Prostate gland (tissue), 2 donors: ENCODE measurements at places on chromosomes 12 and 14. TPM values are rescaled to one million over a fixed set of nuclear protein-coding genes. Genes with fewer than 3 reads are reported as not detected.

GRCh38 chr12:41663598-41664265 lies 475.6 kb downstream of the PDZRN4 start:
- no peaks in the 10 kb centered on the region for H3K36me3 ChIP-seq
- no peaks in the 10 kb centered on the region for H3K4me1 ChIP-seq
- H3K27me3 ChIP-seq = no peaks in the 10 kb centered on the region
- no peak for DNase-seq
- no peak overlapping the region for H3K4me3 ChIP-seq

GRCh38 chr14:37862263-37862662 lies 266.8 kb downstream of the TTC6 start:
- no peak overlapping the region for H3K4me3 ChIP-seq
- DNase-seq = no peak
- H3K4me1 ChIP-seq = peaks cover 4% of the 10 kb centered on the region
- no peak overlapping the region for H3K27ac ChIP-seq
- H3K36me3 ChIP-seq = no peaks in the 10 kb centered on the region

DNA sequence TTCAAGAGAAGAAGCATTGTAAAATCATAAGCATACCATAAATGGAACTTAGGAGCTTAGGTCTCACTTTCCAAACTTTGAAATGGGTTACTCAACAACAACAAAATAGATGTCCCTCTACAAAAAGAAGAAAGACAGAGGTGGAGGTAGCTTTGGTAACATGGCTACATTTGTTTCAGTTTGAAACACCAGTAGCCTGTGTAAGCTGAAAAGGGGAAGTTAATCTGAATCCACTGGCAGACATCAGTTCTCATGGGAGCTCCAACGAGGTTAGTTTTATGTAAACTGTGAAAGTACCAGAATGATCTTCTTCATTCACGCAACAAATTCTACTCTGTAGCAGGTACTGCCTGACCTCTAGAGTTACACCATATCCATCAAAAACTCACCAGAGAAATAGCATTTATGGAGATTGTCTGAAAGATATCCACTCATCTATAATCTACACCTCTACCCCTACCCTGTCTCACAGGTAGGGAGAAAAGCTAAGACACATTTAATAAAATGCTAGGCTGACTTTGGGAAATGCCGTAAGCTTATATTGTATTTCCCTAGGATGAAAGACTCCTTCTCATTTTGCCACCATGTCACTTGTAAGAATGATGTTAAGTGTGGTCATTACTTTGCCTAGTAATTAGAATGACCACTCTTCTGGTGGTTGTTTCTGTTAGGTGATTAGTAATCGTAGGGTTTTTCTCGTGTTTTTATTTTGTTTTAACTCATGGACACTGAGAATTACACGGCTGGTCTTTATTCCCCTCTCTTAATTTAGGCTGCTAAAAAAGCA lies 224.1 kb downstream of the ASCL1 start:
- H3K4me3 ChIP-seq = no peak overlapping the region
- no peaks in the 10 kb centered on the region for H3K4me1 ChIP-seq
- no peak overlapping the region for H3K27ac ChIP-seq
- H3K27me3 ChIP-seq = no peaks in the 10 kb centered on the region

DNA sequence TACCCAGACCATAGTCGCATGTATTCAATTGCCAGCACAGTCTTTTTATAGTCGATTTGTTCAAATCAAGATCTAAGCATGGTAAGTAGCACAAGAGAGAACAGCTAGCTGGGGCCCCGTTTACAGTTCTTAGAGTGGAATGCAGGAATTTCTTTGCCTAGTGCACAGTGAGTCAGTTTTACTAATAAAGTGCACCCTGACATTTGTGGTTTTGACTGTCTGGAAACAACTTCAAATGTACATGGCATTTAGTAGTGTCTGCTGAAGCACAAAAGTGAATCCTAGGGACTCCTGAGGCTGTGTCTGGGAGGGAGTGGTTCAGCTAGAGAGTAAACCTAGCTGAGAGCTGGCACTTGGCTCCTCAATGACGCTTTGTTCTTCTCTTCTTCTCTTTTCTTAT lies 64.9 kb downstream of the TMX1 start:
- H3K4me3 ChIP-seq = no peak overlapping the region
- DNase-seq = no peak
- no peaks in the 10 kb centered on the region for H3K4me1 ChIP-seq
- no peaks in the 10 kb centered on the region for H3K36me3 ChIP-seq
- peak overlapping the region; percentile 20 for H3K27ac ChIP-seq
- no peaks in the 10 kb centered on the region for H3K27me3 ChIP-seq

DNA sequence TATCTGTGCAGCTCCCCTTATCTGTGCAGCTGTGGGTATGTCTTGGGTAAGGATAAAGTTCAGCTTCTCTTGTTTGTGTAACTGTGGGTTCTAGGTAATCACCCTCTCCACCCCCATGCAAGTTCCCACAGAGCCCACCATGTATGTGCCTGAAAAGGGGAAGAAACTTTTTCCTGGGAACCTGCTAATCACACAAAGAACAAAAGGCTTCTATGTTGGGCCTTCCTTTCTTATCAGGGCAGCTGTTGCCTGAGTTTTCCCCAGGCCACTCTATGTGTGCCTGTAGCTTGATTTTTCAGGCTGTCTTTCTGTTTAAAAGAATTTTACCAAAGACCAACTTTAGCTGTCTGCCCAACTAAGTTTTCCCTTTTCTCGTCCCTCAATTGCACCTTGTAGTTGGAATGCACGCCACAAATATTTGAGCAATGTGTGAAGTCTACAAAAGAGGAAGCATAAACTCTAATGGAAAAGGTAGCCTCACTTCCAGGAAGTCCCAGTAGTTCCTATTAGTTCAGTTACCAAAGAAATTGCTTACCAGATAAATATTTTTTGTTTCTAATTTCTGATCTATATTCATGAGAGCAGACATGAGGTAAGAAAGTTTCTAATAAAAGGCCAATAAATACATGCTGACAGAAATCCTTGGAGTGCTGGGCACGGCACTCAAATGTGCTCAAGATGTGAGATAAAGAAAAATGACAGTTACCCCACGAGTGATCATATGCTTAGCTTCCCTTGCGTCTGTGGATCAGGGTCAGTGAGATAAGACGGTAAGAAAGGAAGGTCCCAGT lies 2.7 kb upstream of the GALC start:
- no peak for DNase-seq
- H3K27me3 ChIP-seq = no peaks in the 10 kb centered on the region
- no peak overlapping the region for H3K4me3 ChIP-seq
- no peaks in the 10 kb centered on the region for H3K36me3 ChIP-seq

DNA sequence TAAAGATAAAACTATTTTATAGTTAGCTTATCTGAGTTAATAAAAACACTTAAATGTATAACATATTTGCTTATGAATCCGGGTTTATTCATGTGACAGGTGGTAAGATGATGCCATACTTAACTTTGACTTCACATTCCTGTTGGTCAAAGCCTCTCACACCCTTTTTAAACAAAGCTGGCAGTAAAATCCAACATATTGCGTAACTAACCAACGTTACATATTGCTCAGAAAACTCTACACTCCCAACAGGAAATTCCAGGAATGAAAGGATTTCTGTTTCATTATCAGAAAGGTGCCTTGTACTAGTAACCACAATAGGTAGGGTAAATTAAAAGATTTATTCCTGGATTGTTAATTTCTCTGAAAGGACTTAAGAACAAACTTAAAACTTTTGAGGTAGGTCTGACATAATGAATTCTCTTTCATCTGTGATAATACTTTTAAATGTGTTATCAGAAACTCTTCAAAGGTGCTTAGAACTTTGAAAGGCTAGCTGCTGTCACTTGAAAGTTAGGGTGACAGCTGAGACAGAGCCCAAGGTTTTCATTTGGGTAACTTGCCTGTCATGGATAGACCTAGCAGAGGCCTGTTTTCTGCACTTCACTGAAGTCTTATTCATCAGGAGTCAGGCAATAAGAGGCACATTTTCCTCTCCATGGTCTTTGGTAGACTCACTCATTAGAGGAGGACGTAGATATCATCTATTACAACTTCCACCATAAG lies 23.8 kb upstream of the CATSPERB start:
- no peaks in the 10 kb centered on the region for H3K36me3 ChIP-seq
- H3K27ac ChIP-seq = no peak overlapping the region
- H3K27me3 ChIP-seq = no peaks in the 10 kb centered on the region
- H3K4me3 ChIP-seq = no peak overlapping the region
- H3K4me1 ChIP-seq = no peaks in the 10 kb centered on the region

Gene SETD1B
- total RNA-seq = 27.5 TPM

Gene C12orf60
- total RNA-seq = 2.0 TPM

- peak; percentile 84 for DNase-seq
- H3K27me3 ChIP-seq = no peaks in the 10 kb centered on the region
- H3K4me1 ChIP-seq = peaks cover 4% of the 10 kb centered on the region
- H3K4me3 ChIP-seq = peak overlapping the region; percentile 97
- H3K36me3 ChIP-seq = no peaks in the 10 kb centered on the region
Observed at GRCh38 chr14:96362071-96362964, 823 bp downstream of the ATG2B start.

Gene PRPH
- 1.4 TPM for total RNA-seq
